Putamen (tissue), 1 donor: ENCODE measurements at places on chromosomes 3 and 15.

GRCh38 chr3:127749361-127749760, 73.0 kb downstream of the MGLL start:
- no peak for DNase-seq

DNA sequence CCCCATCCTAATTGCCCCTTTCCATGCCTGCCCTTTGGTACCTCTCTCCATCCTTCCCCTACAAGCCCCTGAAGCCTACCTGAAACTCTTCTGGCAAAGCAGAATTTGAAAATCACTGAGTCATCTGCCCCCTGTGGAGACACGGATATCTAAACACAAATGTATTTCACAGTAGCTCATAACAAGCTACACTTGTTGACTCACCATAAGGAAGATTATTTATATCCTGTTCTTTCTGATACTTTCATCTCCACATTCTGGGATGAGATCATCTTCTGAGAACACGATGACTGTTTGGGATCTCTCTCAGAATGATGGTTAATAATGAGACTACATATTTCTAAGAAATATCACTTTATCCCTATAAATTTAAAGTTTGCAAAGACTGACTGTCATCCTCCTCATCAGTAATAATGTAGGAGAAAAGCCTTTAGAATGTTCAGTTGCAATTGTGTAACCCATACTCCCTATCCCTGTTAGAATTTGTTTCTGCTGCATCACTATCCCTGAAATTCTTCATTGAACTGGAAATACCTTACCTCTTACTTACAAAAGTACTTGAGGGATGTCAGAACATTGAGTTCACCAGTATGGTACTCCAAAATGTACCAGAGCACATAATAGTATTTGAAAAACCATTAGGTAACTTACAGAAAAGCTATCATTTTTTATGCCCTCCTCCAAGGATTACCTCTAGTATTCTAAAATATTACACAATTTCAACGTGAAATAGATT, 116.1 kb upstream of the IL12A start:
- no peak for DNase-seq

GRCh38 chr3:194399874-194400411, 877 bp upstream of the GP5 start:
- no peak for DNase-seq

GRCh38 chr3:139746481-139746880, 68.7 kb upstream of the NMNAT3 start:
- no peak for DNase-seq

GRCh38 chr3:65030847-65031463, 343.2 kb upstream of the ADAMTS9 start:
- DNase-seq, result no peak

GRCh38 chr3:18080198-18080689, 337.8 kb upstream of the TBC1D5 start:
- no peak for DNase-seq
